ENCODE measurements at places on chromosomes 11 and 22. TPM values are rescaled to one million over a fixed set of nuclear protein-coding genes. Genes with fewer than 3 reads are reported as not detected.

- no peak for DNase-seq
Measured at GRCh38 chr22:27624042-27624441, 177.5 kb downstream of the MN1 start.

GRCh38 chr11:2704896-2705606 is 5.3 kb upstream of the KCNQ1OT1 start:
- no peak for DNase-seq

GRCh38 chr22:42283278-42284201 is 13.1 kb upstream of the TCF20 start:
- DNase-seq: no peak

DNA sequence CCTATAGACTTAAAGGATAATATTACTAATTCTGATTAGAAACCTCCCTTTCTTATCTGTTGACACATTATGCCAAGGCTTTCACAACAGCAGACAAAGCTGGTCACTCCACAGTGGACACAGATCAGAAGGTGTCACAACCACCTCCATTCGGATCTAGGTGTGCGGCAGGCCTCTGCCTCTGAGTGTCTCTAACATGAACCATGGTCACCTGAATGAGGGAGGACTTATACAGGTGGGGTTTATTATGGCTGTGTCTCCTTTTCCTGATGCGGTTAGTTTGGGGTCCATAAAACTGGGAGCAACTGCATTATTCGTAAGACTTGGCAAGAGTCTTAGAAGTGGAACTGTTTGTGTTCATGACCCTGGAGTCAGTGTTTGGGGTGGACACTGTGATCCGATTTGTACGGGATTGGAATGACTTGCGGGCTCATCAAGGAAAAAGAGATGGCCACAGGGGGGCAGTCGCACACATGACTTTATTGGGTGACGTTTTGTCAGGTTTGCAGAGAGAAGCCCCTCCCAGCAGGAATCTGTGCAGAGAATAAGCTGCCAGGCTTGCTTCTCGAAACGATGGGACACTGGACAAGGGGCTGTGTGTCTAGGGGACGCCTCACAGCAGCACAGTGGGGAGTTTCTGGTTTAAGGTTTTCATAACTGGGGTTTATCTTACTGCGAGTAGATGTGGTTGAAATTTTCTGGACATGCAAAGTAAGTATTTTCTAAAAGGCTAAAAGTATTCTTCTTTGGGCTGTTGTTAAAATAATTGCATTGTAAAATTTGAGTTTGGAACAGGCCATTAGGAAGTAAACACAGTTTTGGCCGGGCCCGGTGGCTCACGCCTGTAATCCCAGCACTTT is 90.6 kb downstream of the GAB4 start:
- DNase-seq: peak; percentile 50

- DNase-seq: no peak
Measured at GRCh38 chr22:30826670-30827355, 132.1 kb downstream of the OSBP2 start.

DNA sequence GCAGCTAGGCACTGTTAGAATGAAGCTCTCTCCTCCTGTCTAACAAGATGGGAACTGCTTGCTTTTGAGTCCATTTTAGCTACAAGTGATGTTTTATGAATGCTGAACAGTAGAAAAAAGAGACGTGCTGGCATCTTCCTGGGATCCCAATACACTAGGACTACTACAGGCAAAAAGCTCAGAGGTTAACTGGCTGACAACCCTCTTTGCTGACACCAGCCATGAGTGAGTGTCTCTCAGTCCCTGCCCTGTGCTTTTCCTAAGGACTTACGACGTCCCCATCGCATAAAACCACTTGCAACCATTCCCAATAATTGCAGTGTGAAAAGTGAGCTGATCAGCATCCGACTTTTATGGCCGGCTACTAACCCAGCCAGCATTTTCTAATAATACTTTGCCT is 213.5 kb downstream of the NTM start:
- DNase-seq: no peak

DNA sequence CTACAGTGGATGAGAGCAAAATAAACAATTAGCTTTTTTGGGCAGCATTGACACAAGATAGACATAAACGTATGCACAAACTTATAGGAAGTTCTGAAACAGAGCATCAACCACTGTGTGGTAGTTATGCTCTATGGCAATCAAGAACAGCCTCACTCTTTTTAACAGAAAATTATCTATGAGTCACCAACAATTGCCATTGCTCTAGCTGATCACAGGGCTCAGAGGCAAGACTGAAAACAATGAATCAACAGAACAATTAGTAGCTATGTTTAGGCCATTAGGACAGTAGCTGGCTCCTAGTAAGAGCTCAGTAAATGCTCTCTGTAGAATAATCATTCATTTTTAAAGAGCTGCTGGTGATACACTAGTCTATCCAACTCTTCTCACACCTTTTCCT is 34.9 kb upstream of the PICALM start:
- no peak for DNase-seq

DNA sequence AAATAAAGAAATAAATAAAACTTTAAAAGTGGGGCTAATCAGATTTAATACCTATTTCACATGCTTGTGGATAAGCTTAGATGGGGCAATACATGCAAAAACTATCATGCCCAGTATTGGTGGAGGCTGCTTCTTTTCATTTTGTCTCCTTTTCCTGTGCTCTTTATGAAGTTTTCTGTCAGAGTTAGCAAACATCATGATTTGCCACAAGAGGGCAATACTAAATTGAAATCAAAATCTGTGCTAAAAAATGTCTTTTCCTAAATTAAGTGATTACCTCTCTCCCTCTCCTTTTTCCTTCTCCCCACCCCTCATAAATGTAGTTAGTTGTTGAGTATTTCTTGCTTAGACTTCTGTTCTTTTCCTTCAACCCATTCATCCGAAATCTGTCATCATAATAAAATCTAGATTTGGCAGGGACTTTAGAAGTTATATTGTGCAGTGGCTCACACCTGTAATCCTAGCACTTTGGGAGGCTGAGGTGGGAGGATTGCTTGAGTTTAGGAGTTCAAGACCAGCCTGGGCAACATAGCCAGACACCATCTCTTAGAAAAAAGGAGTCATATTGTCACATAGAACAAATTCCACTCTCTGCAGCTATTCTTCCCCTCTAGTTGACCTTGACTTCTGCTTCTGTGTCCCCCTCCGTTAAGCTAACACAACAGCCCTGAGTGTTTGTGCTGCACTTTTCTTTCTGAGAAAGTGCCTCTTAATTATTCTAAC is 4.7 kb upstream of the ARHGAP42 start:
- DNase-seq: no peak

GRCh38 chr11:120391292-120391691 is 55.1 kb downstream of the ARHGEF12 start:
- no peak for DNase-seq

- DNase-seq: peak; percentile 49
Measured at GRCh38 chr22:42022162-42022847, 23.7 kb downstream of the WBP2NL start.

GRCh38 chr11:93921695-93922468 is 71.5 kb upstream of the VSTM5 start:
- DNase-seq: peak; percentile 48

DNA sequence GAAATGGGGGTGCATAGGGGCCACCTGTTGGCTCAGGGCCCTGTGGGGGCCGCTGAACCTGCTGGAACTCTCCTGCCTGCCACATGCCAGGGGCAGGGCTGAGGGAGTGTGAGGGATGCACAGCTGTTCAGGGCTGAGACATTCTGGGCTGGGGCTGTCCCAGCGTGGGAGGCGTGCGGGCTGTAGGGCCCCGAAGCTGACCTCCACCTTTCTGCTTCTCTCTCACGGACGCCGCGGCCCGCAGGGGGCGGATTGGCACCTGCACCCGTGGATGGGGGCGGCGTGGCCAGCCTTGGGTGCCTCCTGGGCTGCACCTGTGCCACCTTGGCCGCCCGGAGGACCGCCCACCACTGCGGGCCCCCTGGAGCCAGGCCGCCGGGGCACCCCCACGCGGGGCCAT is 4.1 kb downstream of the CCDC188 start:
- DNase-seq: no peak

GRCh38 chr11:43504316-43504950 is 145.7 kb downstream of the TTC17 start:
- DNase-seq: no peak

DNA sequence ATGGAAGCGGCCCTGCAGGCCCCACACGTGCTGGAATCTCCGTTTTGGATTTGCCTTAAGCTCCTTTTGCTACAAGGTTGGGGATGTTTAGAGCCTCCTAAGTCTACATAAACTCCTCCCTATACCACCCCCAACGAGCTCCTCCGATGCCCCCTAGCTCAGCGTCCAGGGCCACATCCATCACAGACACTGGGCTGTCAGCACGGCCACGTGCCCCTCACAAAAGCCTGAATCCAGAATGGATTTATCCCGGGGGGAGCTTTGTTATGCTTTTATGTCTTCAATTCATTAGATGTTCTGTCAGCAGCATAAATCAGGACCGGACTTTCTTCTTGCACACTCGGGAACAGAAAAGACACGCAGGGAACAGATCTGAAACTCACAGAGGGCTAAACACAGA is 52.6 kb upstream of the CD82 start:
- no peak for DNase-seq

GRCh38 chr11:75734491-75735180 is 17.0 kb downstream of the MOGAT2 start:
- DNase-seq: peak; percentile 69

- no peak for DNase-seq
Measured at GRCh38 chr11:61121917-61122316, 19.6 kb downstream of the CD5 start.

DNA sequence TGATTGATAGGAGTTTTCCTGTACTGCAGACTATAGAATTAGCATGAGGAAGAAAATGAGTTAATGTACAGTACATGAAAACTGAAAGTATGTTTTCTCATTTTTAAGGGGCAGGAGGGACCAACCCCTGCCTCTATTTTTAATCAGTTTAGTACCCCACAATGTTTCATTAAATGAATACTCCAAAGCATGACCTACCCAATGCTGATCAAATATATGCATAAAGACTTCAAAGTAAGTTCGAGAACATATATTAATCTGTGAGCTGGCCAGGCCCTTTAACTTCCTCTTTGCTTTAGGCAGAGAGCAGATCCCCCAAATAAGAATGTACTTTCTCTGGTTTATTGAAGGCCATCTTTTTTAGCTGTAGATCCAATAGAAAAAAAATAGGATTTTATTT is 161.0 kb downstream of the FCHSD2 start:
- no peak for DNase-seq

- DNase-seq: peak; percentile 51
Measured at GRCh38 chr11:101129203-101129943, at the start of gene PGR. Gene PGR (minus strand): TSS chr11:101129813. CDS start chr11:101129070, 743 bp downstream.

- no peak for DNase-seq
Measured at GRCh38 chr11:88521799-88522201, 184.3 kb upstream of the CTSC start.

Gene FAM111A
- 24.9 TPM for total RNA-seq

Gene C11orf97
- not detected for total RNA-seq

Gene BTBD18
- not detected for total RNA-seq

Gene CCDC188
- 0.32 TPM for total RNA-seq

Gene C11orf86
- 23.0 TPM for total RNA-seq

Gene KDM4E
- not detected for total RNA-seq

Gene MDK
- 98.9 TPM for total RNA-seq

Gene SLC22A6
- total RNA-seq: not detected

Gene P2RY2
- 27.4 TPM for total RNA-seq

Gene CEP126
- 2.6 TPM for total RNA-seq

Gene CSF2RB
- 2.1 TPM for total RNA-seq
